Activated CD4-positive, alpha-beta memory T cell treated with anti-CD3 and anti-CD28 coated beads for 36 hours (primary cell): ENCODE measurements at places on chromosomes 7 and 10. TPM values are rescaled to one million over a fixed set of nuclear protein-coding genes. Genes with fewer than 3 reads are reported as not detected.

The OR2A42 gene
- total RNA-seq, result not detected

The MOGAT3 gene
- not detected for total RNA-seq

GRCh38 chr10:22560096-22560912, 154.1 kb downstream of the PIP4K2A start:
- no peak for DNase-seq

DNA sequence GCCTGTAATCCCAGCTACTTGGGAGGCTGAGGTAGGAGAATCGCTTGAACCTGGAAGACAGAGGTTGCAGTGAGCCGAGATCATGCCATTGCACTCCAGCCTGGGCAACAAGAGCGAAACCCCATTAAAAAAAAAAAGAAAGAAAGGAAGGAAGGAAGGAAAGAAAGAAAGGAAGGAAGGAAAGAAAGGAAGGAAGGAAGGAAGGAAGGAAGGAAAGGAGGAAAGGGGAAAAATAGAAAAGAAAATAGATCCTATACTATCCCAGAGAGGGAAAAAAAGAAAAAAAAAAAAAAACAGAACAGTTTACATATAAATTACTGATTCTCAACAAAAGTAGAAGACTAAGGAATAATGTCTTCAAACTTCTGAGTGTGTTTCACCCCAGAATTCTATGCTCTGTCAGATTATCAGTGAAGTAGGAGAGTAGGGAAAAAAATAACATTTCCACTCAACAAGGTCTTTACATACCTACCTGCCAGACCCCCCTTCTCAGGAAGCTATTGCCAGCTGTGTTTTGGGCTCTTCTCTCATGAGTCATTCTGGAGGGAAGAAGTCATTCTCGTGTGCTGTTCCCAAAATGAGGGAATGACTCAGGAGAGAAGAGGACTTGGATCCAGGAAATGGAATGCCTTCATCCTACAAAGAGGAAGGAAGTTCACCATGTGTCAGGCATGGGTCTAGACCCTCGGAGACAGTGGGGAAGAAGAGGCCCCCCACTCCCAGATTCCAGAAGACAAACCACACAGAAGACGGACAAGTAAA, 20.9 kb downstream of the RGS10 start:
- DNase-seq, result no peak

GRCh38 chr10:69636626-69637605, 6.9 kb downstream of the FAM241B start:
- peak; percentile 47 for DNase-seq

GRCh38 chr10:89078724-89079672, 88.4 kb downstream of the FAS start:
- no peak for DNase-seq

GRCh38 chr10:132547421-132547861, 9.9 kb downstream of the INPP5A start:
- peak; percentile 58 for DNase-seq

DNA sequence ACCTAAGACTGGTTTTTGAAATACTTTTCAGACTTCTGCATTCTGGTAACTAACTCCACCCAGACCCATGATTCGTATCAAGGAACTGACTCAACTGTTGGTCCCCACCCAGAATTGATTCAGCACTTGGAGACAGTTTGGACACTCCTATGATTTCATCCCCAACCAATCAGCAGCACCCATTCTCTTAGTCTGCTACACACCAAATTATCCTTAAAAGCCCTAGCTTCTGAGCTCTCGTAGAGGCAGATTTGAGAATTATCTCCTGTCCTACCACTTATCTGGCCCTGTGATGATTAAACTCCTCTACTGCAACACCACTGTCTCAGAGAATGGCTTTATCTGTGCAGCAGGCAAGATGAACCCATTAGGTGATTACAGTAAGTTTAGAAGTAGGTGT, 7.7 kb upstream of the GSTO1 start:
- DNase-seq, result peak; percentile 23

GRCh38 chr7:66946545-66946944, 25.5 kb downstream of the TMEM248 start:
- DNase-seq, result no peak

DNA sequence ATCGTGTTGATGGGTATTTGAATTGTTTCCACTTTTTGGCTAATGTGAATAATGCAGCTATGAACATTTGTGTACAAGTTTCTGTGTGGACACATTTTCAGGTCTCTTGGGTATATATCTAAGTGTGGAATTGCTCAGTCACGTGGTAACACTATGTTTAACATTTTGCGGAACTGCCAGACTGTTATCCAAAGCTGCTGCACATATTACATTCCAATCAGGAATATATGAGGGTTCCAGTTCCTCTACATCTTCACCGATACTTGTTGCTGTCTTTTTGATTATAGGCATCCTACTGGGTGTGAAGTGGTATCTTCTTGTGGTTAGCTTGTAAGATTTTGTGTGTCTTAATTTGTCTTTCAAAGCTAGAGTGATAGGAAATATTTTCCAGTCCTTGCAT, 6.8 kb downstream of the PTPN12 start:
- no peak for DNase-seq

DNA sequence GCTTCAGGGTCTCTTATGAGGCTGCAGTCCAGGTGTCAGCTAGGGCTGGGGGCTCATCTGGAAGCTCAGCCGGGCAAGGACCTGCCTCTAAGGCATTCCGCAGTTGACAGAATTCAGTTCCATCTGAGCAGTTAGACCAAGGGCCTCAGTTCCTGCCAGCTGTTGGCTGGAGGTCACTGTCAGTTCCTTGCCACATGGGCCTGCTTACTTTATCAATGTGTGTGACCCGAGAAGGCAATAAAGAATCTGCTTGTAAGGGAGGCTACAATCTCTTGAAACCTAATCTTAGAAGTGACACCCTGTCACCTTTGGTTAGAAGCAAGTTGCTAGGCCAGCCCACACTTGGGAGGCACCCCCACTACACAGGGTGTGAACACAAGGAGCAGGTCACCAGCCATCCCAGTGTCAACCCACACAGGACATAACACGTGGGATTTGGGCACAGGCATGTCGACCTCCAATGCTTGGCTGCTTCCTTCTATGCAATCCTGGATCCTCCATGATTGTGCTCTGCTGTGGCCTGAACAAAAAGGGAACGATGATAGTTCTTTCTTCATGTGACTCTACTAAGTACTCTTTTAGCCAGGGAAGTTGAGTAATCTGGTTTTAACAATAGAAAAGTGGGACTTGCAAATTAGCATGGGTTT, 41.8 kb downstream of the MTURN start:
- no peak for DNase-seq

GRCh38 chr10:4024027-4024426, 239.0 kb upstream of the KLF6 start:
- no peak for DNase-seq

DNA sequence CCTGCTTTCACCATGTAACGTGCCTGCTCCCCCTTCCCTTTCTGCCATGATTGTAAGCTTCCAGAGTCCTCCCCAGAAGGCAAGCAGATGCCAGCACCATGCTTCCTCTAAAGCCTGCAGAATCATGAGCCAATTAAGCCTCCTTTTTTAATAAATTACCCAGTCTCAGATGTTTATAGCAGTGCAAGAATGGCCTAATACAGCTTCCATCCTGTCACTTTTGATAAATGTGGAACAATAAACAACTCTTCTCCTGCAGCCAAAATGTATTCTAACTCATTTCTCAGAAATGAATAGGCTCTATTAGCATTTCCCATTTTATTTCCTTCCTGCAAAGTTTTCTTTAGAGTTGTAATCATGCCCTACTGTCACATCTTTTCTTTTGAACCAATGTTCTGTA, 43.4 kb downstream of the C7orf25 start:
- no peak for DNase-seq

DNA sequence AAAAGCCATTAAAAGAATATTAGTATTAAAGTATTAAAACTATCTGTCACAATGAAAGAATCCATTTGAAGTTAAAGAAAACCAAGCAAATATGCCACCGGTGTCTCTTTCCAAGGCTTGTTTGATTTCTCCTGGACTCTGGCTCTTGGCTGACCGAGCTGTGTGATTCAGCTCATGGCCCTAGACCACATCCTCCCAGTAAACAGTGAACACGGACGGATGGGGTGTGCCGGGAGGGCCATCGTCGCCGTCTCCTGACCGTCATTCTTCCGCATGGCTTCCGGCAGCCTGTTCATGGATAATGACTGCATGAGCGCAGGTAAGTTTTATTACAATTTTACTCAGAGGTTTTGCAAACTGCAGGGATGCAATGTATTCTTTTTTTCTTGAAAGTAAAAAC, 218.5 kb downstream of the DNAJB6 start:
- no peak for DNase-seq
